Naive B cell (primary cell): ENCODE measurements at places on chromosomes 1 and 21.

GRCh38 chr1:41650028-41650880, 165.8 kb upstream of the EDN2 start:
- no peak for DNase-seq

DNA sequence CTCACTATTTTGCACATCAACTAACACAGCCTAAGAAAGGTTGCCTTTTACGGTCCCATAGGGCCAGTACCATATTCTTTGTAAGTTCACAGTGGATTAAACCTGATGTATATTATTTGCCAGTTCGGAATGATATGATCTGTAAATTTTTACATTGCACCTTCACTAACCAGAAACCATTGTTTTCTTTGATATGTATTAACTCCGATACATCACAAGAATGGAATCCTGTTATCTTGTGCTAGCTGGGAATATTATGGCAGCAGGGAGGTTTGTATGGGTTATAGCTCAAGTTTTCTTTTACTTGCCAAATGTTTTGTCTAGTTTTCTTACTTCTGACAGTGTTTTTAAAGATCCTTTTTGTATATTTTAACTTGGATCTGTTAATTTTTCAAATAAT, 51.4 kb upstream of the S1PR1 start:
- DNase-seq = no peak

- no peak for DNase-seq
Measured at GRCh38 chr1:230188826-230189225, 121.8 kb downstream of the GALNT2 start.

- no peak for DNase-seq
Measured at GRCh38 chr1:30422251-30422650, 301.1 kb downstream of the MATN1 start.
